PC-3 (cell line): ENCODE measurements at places on chromosomes 2 and 18. TPM values are rescaled to one million over a fixed set of nuclear protein-coding genes. Genes with fewer than 3 reads are reported as not detected.

DNA sequence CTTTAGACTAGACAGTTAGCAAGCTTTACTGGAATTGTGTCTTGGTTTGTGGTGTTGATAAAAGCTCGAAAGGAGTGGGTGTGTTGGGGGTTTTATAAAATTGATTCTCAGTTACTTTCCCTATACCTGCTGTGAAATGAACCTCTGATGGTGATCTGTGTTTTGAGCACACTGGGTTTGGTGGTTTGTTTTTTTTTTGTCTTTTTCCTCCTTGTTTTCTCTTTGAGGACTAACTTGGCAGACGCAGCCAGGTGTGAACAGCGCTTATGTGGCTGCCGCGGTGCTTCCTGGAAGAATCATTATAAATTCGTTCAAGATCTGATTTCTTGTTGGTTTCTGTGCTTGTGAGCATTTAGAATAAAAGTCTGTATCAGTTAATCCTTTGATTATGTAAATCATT is 28.5 kb downstream of the GRHL1 start:
- H3K27me3 ChIP-seq: no peaks in the 10 kb centered on the region
- no peaks in the 10 kb centered on the region for H3K36me3 ChIP-seq
- DNase-seq: no peak
- H3K4me3 ChIP-seq: no peak overlapping the region

GRCh38 chr2:20516646-20517341 is 69.9 kb downstream of the RHOB start:
- H3K4me3 ChIP-seq: no peak overlapping the region
- no peak overlapping the region for H3K27ac ChIP-seq
- H3K27me3 ChIP-seq: no peaks in the 10 kb centered on the region
- DNase-seq: no peak
- peaks cover 5% of the 10 kb centered on the region; the same call in 1 of the 2 replicates for H3K4me1 ChIP-seq

EML6 gene
- 5.3 and 15.7 TPM in 2 replicates for total RNA-seq

DNA sequence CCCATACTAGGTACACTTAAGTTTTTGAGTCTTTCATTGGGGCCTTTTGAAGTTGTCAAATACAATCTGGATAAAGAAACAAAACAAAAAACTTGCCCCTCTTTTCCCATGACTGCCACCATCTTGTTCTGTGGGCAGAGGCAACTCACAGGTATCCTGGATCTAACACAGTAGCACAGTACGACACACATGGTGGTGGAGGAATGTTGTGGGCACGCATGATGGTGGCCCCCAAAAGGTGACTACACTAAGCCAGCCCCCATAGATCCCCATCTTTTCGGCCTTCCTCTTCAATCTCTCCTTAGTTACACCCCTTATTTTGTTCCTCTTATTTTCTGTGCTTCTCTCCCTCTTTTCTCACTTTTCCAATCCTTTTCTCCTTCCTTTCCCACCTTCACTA is 4.5 kb upstream of the STPG4 start:
- H3K27me3 ChIP-seq: no peaks in the 10 kb centered on the region
- no peak for DNase-seq
- no peak overlapping the region for H3K4me3 ChIP-seq

DNA sequence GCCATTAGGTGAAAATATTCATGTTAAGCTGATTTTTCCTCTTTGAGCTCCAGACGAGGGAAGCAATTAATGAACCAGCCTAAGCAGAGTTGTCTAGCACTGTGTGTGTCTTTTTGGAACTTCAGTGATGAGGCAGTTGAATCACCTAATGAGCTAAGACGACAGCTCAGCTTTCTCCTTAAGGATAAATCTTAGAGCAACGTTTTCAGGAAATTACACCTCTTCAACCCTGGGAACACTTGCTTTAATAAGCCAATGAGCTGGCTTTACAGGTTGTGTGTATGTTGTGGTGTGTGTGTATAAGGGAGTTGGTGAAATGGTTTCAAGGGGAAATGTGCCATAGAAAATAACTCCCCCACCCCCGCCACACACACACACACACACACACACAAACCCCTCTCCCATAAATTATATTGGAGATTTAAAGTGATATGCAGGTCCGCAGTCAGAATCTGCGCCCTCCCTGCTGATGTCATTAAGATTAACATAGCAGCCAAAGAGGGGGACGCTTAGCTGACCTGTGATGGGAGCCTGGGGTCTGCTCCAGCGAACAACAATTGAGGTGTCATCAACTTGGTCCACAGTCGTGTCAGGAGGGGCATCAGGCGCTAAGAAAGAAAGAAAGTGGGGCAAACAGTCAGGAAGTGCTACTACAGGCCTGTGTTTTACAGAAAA is 28.1 kb downstream of the FN1 start:
- H3K4me3 ChIP-seq: no peak overlapping the region
- DNase-seq: no peak
- no peak overlapping the region for H3K27ac ChIP-seq

GRCh38 chr2:238005528-238005927 is 38.7 kb downstream of the UBE2F start:
- no peaks in the 10 kb centered on the region for H3K4me1 ChIP-seq
- H3K4me3 ChIP-seq: no peak overlapping the region
- peaks cover 14% of the 10 kb centered on the region; the same call in 1 of the 2 replicates for H3K36me3 ChIP-seq
- no peak for DNase-seq
- no peak overlapping the region for H3K27ac ChIP-seq

DNA sequence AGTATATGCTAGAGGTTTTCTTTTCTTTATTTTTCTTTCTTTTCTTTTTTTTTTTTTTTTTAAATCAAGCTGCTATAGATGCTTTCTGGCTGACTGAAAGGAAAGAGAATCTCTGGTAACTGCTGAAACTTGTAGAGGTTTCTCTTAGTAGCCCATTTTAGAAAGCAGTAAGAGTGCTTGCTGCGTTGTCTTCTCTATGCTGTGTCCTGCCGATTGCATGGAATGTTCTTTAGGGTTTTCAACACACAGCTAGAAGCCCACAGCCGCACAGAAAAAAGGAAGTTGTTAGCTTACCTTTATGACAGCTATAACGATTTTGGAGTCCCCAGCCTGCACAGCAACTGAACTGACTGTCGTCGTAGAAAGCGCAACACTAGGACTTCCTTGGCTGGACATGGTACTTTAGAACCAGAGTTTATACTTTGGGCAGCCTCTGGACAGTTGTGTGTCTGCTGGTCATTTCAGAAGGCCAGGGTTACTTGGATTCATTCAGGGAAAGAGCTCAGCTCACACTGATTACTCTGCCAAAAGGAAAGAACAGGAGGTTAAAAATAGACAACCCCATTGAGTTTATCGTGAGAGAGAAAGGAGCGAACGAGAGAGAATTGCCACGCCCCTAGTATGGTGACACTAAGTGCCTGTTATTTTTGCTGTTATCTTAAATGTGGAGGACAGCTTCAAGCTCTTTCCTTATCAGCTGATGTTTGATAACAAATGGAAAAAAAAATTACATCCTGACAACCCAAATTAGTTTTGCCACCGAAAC is at the start of gene CCDC141:
TSS of gene CCDC141 (minus strand) at position 592 of the 766 bp plus-strand sequence. CDS start at position 396, 196 bp downstream.
- H3K27me3 ChIP-seq: no peaks in the 10 kb centered on the region
- DNase-seq: no peak
- H3K36me3 ChIP-seq: no peaks in the 10 kb centered on the region
- H3K4me3 ChIP-seq: no peak within 1 kb of the TSS

POMC gene
- total RNA-seq: not detected in 2 replicates

GRCh38 chr2:125169764-125170146 is 1144.7 kb downstream of the CNTNAP5 start:
- H3K27ac ChIP-seq: no peak overlapping the region
- H3K36me3 ChIP-seq: no peaks in the 10 kb centered on the region
- H3K27me3 ChIP-seq: no peaks in the 10 kb centered on the region
- no peak overlapping the region for H3K4me3 ChIP-seq
- H3K4me1 ChIP-seq: no peaks in the 10 kb centered on the region
- no peak for DNase-seq

- no peaks in the 10 kb centered on the region for H3K27me3 ChIP-seq
- H3K27ac ChIP-seq: no peak overlapping the region
- no peaks in the 10 kb centered on the region for H3K36me3 ChIP-seq
- no peak overlapping the region for H3K4me3 ChIP-seq
Measured at GRCh38 chr2:219082332-219082958, 21.7 kb upstream of the IHH start.

DNA sequence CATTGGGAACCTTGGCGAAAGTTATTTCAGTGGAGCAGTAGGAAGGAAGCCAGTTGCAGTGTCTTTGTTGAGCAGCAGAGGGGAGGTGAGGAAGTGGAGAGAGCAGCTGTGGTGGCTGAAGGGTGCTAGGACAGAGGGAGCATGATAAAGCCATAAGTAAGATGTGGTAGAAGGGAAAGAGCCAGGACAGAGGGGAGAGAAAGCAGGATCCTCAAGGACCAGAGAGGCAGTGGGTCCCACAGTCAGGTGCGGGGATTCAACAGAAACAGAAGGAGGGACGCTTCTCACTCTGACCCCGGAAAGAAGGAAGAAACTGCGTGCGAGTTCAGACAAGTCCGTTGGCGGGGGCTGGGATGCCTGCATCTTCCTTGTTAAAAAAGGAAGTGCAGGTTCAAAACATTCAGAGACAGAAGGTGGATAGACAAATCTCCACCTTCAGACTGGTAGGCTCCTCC is at the start of gene CXCR2:
TSS of gene CXCR2 (plus strand) at position 403 of the 455 bp plus-strand sequence. CDS start 8,774 bp downstream, outside the sequence.
- no peak for DNase-seq
- H3K27me3 ChIP-seq: peaks cover 54% of the 10 kb centered on the region
- no peaks in the 10 kb centered on the region for H3K36me3 ChIP-seq
- no peaks in the 10 kb centered on the region for H3K4me1 ChIP-seq
- H3K4me3 ChIP-seq: no peak within 1 kb of the TSS

POTEI gene
- not detected in 2 replicates for total RNA-seq

GRCh38 chr2:177229442-177230242 is 17.0 kb downstream of the HNRNPA3 start:
- peaks cover 45% of the 10 kb centered on the region for H3K36me3 ChIP-seq
- H3K4me1 ChIP-seq: no peaks in the 10 kb centered on the region
- no peak overlapping the region for H3K4me3 ChIP-seq
- H3K27me3 ChIP-seq: no peaks in the 10 kb centered on the region
- H3K27ac ChIP-seq: no peak overlapping the region

DNA sequence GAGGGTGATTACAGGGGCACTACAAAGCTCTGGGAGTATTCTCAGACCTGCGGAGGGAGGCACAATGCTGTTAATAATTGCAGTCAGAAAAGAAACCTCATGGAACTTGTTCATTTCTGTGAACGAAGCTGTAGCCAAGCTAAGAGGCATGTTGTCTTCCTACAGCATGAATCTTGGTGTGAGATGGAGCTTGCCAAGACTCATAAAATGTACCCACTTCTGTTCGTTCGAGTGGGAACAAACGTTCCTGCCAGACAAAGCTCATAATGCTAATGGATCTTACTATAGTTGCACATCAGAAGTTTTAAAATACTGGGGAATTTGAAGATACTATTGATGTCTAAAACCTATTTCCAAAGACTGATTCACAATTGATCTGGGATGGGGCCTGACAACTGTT is 489.1 kb downstream of the ZEB2 start:
- DNase-seq: no peak
- no peaks in the 10 kb centered on the region for H3K4me1 ChIP-seq
- no peaks in the 10 kb centered on the region for H3K27me3 ChIP-seq
- no peak overlapping the region for H3K4me3 ChIP-seq

DNA sequence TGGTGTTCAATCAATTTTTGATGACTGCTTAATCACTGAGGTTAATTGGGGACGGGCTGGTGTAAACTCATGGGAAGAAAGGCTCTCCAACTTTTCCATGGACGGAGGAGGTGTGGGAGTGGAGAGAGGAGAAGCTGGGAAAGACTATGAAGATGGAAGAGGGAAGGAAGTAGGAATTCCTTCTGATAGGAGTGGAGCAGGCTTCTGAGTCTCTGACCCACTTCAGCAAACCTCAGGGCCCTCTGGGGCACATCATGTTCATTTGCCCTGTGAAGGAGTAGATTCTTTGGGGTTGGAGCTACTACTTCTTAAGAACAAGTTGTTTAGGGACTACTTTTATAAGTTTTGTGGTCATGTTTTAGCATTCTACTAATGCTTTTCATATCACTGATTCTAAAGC is 87.0 kb upstream of the MAP4K3 start:
- no peak overlapping the region; the same call in 1 of the 2 replicates for H3K4me3 ChIP-seq
- H3K27ac ChIP-seq: peak overlapping the region; percentile 75
- DNase-seq: no peak
- H3K36me3 ChIP-seq: peaks cover 6% of the 10 kb centered on the region; the same call in 1 of the 2 replicates

BCL11A gene
- total RNA-seq: 3.1 and 4.6 TPM in 2 replicates

- DNase-seq: peak; percentile 36
- no peaks in the 10 kb centered on the region for H3K4me1 ChIP-seq
Measured at GRCh38 chr18:32930695-32931301, 158.0 kb upstream of the KLHL14 start.

GRCh38 chr18:37285825-37286224 is 279.8 kb downstream of the CELF4 start:
- DNase-seq: no peak
- H3K27me3 ChIP-seq: no peaks in the 10 kb centered on the region
- no peak overlapping the region for H3K27ac ChIP-seq
- no peaks in the 10 kb centered on the region for H3K4me1 ChIP-seq
- H3K36me3 ChIP-seq: no peaks in the 10 kb centered on the region

GRCh38 chr18:54279477-54280219 is 10.3 kb downstream of the POLI start:
- H3K27ac ChIP-seq: no peak overlapping the region
- H3K4me1 ChIP-seq: peaks cover 2% of the 10 kb centered on the region
- H3K4me3 ChIP-seq: no peak overlapping the region
- DNase-seq: no peak

DNA sequence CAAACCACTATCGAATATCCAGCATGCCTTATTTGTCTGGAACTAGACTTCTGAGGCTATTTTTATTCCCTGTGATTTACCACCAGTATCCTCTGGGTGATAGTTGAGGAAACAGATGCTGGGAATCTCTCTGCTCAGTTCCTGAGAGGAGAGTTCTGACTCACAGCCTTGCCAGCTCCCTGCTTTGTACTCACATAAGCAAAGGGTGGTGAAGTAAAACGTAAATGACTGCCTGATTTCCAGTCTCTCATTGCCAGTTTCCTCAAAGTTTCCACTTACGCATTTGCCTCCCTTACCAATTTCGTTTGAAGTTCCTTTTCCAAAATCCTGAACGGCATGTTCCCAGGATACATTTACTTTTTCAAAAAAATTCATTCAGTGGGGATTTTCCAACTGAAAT is 69.2 kb upstream of the HNRNPA3 start:
- H3K27ac ChIP-seq: no peak overlapping the region
- H3K4me1 ChIP-seq: peaks cover 6% of the 10 kb centered on the region; the same call in 1 of the 2 replicates
- peak; percentile 55 for DNase-seq
- H3K4me3 ChIP-seq: no peak overlapping the region
- H3K36me3 ChIP-seq: no peaks in the 10 kb centered on the region

- no peak for DNase-seq
- H3K27me3 ChIP-seq: no peaks in the 10 kb centered on the region
- H3K4me1 ChIP-seq: no peaks in the 10 kb centered on the region
- H3K4me3 ChIP-seq: no peak overlapping the region
Measured at GRCh38 chr2:168821577-168821976, 19.1 kb downstream of the NOSTRIN start.

DNA sequence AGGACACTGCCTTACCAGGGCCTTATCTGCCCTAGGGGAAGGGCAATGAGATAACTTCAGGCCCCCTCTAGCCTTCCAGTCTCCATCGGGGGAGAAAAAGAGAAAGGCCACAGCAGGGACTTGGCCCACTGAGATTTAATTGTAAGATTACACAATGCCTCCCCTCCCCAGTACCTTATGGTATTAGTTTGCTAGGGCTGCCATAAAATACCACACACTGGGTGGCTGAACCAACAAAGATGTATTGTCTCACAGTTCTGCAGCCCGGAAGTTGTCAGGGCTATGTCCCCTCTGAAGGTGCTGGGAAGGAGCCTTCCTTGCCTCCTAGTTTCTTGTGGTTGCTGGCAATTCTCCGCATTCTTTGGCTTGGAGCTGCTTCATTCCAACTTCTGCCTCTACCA is 34.8 kb upstream of the SPATA3 start:
- no peak overlapping the region for H3K4me3 ChIP-seq
- no peaks in the 10 kb centered on the region for H3K36me3 ChIP-seq
- H3K27me3 ChIP-seq: no peaks in the 10 kb centered on the region
- DNase-seq: no peak
- H3K4me1 ChIP-seq: 0 out of 2 replicates have a peak, but pooled peaks cover 13% of the 10 kb centered on the region
